ENCODE measurements at places on chromosomes 4 and X. TPM values are rescaled to one million over a fixed set of nuclear protein-coding genes. Genes with fewer than 3 reads are reported as not detected.

Gene RTL5
- total RNA-seq, result 0.33 TPM

Gene PDGFRA
- total RNA-seq, result 1.1 TPM

Gene TEX13B
- total RNA-seq, result not detected

Gene POU3F4
- not detected for total RNA-seq

Gene PPP1R2C
- not detected for total RNA-seq

Gene JCHAIN
- not detected for total RNA-seq

Gene SLC34A2
- total RNA-seq, result 0.11 TPM

Gene NDST4
- total RNA-seq, result not detected

Gene EVC2
- total RNA-seq, result 12.7 TPM

Gene TRO
- total RNA-seq, result 2.9 TPM

Gene PGAM4
- total RNA-seq, result not detected

Gene HGFAC
- total RNA-seq, result under 0.01 TPM

Gene COX7B2
- total RNA-seq, result not detected

Gene CT45A3
- total RNA-seq, result not detected

Gene DDX60
- total RNA-seq, result 18.9 TPM

Gene TBC1D14
- total RNA-seq, result 17.2 TPM

Gene FRG2
- not detected for total RNA-seq

Gene AKAP4
- not detected for total RNA-seq

Gene GAK
- total RNA-seq, result 81.4 TPM

Gene LRRC66
- under 0.01 TPM for total RNA-seq

Gene NALF2
- 0.17 TPM for total RNA-seq

Gene VCX3B
- total RNA-seq, result not detected

Gene ZNF275
- 4.9 TPM for total RNA-seq

Gene CSAG3
- total RNA-seq, result not detected

Gene PAGE2
- not detected for total RNA-seq

Gene MAP9
- 0.09 TPM for total RNA-seq

Gene SEC24B
- 12.4 TPM for total RNA-seq

Gene NUDT11
- 0.52 TPM for total RNA-seq

Gene RAB40AL
- total RNA-seq, result 0.26 TPM

Gene TMSB15C
- total RNA-seq, result 8.5 TPM

Gene FUNDC1
- total RNA-seq, result 8.3 TPM

Gene STAP1
- total RNA-seq, result under 0.01 TPM

Gene SPINK2
- total RNA-seq, result not detected

Gene QRFPR
- 1.8 TPM for total RNA-seq

Gene RAB40A
- under 0.01 TPM for total RNA-seq

Gene SMIM31
- not detected for total RNA-seq

Gene TRPC5OS
- total RNA-seq, result not detected

Gene ASB12
- not detected for total RNA-seq

Gene UGT2A3
- total RNA-seq, result not detected

Gene RIBC1
- total RNA-seq, result 0.11 TPM

Gene TCP11X1
- not detected for total RNA-seq

Gene MAEA
- 59.5 TPM for total RNA-seq

Gene FRAS1
- total RNA-seq, result 0.09 TPM

Gene FGFR3
- total RNA-seq, result 1.3 TPM

Gene PHKA1
- total RNA-seq, result 10.3 TPM

Gene TMEM35A
- total RNA-seq, result 0.65 TPM

Gene SLC39A8
- total RNA-seq, result 10.7 TPM

Gene UBQLN2
- total RNA-seq, result 5.1 TPM

Gene TXK
- 0.09 TPM for total RNA-seq

Gene SPP1
- not detected for total RNA-seq

Gene MCUB
- 45.2 TPM for total RNA-seq

Gene UGT2B10
- not detected for total RNA-seq

Gene TNIP3
- total RNA-seq, result 0.09 TPM

Gene CTAG1B
- total RNA-seq, result not detected

Gene PPID
- 21.7 TPM for total RNA-seq

Gene SLITRK4
- not detected for total RNA-seq

Gene PNMA5
- total RNA-seq, result not detected

Gene NIPAL1
- total RNA-seq, result 0.54 TPM

Data from dermis lymphatic vessel endothelial cell (primary cell).